Activated CD4-positive, CD25-positive, alpha-beta regulatory T cell (primary cell): ENCODE measurements at places on chromosomes 4 and X.

DNA sequence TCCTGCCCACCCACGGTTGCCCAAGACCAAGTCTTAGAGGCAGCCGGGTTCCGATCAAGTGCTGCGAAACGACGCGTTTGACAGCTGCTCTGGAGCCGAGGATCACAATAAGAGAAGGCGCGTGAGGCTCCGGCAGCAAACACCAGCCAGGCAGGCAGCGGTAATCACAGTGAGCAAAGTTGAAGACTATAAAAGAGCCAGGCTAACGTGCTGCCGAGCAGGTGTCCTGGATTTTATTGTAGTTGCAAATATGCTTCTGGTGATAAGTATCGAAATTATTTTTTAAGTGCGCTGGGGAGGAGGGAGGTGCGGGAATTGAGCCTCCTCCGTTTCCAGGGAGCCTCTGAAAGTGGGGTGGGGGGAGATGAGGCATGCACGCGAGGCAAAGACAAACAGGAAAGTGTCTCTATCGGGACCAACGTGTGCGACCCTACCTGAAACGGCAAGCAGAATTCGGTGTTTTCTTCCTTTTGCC, 590 bp downstream of the GABRA2 start:
- DNase-seq = no peak

DNA sequence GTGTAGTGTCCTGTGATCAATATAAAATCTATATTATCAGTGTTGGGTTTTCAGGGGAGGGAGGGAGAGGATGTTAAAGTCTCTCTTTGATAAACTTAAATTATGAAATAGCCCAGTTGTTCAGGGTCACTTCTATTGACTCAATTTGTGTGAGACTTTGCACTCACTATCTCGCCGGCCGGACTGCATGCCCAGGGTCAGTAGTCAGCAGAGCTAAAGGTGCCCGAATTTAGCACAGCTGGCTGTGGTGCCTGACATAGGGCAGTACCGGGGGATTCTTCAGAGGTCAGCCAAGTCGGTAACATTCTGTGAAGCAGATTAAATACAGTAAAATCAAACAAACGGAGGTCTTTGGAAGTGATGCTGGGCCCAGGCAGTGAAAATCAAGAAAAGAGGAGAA, 19.2 kb downstream of the GABRQ start:
- DNase-seq = no peak

DNA sequence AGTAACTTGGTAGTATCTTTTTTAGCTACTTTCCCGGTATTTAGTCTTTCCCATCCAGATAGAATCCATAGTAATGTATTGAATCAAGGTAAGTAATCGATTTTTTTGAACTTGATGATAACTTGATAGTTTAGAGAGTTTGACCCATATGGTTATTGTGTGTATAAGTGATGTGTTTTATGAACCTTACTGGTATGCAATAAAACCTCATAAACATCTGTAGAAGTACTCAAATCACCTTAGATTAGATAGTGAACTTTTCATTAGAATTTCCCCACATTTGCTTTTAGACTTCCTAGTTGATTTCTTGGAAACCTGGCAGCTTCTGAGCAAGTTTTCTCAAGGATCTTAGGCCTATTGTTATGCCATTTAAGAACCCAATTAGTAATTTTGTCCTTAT, 80.8 kb upstream of the PDE5A start:
- DNase-seq = no peak

GRCh38 chr4:35939751-35940150, 304.6 kb downstream of the ARAP2 start:
- no peak for DNase-seq

GRCh38 chr4:98510757-98511517, 147.5 kb downstream of the TSPAN5 start:
- DNase-seq = no peak
